Kidney (tissue), 22 donors: ENCODE measurements at places on chromosomes 11 and 22.

DNA sequence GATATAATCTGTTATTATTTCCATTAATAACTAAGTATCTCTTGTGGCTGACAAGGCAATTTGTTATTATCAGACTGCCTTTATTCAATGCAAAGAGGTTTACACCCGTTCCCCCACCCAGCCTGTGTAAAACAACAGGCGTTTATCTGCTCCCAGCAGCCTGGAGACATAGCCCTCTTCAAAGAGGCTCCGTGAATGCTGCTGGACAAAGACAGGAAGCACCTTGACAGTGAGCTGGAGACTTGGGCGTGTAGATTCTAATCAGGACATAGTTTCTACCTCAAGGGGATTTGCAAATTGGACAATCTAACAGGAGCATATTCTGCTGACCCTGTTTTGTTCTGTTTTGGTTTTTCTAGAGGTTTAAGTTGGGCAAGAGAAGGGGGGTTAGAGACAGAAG, 733.0 kb upstream of the KIRREL3 start:
- DNase-seq: peak; percentile 39

DNA sequence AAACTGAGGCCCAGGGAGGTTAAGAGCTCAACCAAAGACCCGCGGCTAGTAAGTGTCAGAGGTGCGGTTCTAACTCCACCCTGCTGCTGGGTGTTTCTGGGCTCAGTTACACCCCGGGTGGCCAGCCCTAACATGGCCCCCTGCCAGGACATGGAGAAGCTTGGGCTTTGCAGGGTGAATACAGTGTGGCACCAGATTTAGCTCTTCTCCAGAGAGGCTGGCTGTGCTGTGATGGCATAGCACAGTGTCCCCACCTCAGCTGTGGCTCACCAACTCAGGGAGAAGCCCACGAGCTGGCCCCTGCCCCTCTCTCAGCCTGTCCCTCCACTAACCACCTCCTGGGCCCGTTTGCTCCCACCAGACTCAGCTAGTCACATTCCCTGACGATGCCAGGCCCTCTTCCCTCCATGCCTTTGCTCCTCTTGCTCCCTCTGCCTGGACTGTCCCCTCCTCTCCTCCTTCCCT, 7.0 kb downstream of the UCP3 start:
- DNase-seq: no peak

- DNase-seq: peak; percentile 12
Observed at GRCh38 chr11:46733234-46733633, 14.2 kb downstream of the F2 start.

DNA sequence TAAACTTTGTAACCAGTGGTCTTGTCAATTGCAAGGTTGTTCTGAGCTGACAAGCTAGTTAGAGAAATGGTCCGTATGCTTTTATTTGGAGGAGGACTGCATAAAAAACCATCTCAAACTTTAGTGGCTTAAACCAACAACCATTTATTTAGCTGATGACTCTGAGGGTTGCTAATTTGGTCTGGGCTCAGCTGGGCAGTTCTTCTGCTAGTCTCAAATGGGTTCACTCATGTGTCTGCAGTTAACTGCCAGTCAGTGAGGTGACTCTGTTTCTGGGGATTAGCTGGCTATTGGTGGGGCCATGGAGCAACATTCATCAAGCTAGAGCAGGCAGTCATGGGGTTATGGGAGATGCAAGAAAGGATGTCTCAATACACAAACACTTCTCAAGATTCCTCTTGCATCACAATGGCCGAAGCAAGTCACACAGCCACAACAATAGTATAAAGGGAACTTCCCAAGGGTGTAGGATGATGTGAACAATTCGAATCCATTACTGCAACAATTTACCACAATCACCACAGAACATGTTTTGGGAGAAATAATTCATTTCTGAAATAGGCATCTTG, 521.9 kb downstream of the INSC start:
- no peak for DNase-seq

GRCh38 chr11:8777907-8778767, 95.5 kb downstream of the RPL27A start:
- peak; percentile 46 for DNase-seq

DNA sequence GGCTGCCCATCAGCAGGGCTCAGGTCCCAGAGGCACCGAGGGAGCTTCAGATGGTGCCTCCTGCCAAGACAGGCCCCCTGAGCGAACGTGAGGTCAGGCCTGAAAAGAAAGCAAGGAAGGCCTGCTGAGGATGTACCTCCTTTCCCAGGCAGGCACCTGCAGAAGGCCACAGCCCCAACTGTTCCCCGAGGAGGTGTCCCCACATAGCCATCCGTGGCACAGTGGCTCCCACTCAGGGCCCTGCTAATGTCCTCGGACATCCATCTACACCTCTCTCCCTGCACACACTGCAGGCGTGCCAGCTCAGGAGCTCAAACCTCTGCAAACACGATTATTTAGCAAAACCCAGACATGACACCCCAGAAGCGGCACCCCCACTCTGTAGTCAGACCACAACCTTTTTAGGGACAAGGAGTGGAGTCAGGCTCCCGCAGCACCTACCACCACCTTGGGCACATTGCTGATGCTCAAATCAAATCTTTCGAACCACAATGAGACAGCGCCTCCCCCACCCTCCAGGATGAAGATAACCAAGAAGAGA, 36.9 kb downstream of the SHANK2 start:
- DNase-seq: no peak

GRCh38 chr11:77204754-77205466, 76.9 kb downstream of the MYO7A start:
- DNase-seq: no peak

DNA sequence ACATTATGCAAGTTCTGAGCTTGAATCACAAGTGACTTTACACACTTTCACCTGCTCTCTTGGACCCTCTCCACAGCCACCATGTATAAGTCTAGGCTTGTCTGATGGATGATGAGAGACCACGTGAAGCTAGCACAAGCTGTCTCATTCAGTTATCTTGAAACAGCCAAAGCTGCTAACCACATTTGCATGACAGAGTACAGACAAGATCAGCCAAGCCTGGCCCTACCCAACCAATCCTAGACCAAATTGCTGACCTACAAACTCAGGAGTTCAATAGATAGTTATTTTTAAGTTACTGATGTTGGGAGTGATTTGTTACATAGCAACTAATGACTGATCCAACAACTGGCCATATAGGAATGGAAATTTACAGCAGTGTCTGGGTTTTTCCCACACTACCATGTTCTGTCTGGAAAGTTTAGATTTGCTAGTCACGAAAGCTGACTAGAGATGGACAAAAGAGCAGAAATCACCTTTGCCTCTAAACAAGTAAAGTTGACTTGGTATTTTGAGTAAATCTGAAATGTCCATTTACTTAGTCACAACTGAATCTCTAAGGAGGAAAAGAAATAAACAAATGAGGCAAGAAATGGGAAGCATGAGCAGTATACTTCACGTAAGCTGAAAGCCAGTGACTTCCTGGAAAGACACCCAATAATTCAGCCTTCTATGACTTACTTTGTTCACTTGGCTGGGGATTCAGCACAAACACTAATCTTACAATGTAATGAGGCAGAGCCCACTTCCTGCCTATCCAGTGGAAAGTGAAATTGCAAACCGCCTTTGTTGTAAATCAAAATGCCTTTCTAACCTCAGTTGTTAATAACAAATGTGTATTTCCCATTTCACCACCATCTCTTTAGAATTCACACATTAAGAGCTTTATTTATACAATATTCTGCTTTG, 101.7 kb downstream of the FAM181B start:
- DNase-seq: no peak

- no peak for DNase-seq
Observed at GRCh38 chr22:32240461-32240860, 14.7 kb downstream of the SLC5A4 start.

DNA sequence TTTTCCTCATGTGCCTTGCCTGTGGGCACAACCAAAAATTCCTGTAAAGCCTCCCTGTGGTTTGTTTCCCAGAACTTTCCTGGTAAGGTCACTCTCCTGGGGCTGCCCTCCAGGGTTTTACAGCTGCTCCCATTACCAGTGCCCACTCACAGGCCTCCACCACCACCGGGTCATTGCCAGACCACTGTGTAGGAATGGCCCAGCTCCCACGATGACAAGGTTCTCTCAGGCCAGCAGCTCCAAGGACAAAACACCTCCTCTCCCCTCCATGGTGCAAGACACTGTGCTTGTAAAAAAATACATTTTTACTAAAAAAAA, 96.1 kb upstream of the AKIP1 start:
- no peak for DNase-seq

DNA sequence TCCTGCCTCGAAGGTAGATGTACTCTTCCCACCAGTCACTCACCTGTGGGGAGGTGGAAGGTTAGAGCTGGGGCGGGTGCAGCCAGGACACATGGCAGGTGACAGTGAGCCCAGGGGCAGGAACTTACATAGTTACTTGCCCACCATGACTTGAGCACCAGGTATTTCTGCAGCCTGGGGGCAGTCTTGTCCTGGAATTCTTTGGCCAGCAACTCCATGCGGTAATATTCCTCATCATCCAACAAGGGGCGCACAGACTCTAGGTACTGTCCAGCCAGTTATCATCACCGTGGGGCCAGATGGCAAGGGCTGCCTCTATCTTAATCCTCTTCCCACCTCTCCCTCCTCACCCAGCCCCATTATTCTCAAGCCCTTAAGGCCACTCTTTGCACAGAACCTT, 2.2 kb downstream of the CPT1B start:
- no peak for DNase-seq
